ENCODE measurements at places on chromosomes 3 and 15. TPM values are rescaled to one million over a fixed set of nuclear protein-coding genes. Genes with fewer than 3 reads are reported as not detected.
A peak's percentile ranks its signal among the peaks of the same experiment; 100 is the strongest.

ARHGEF26 gene
- total RNA-seq, result not detected

- H3K27ac ChIP-seq, result no peak overlapping the region
- H3K27me3 ChIP-seq, result no peaks in the 10 kb centered on the region
- no peaks in the 10 kb centered on the region for H3K4me1 ChIP-seq
- no peak overlapping the region for H3K4me3 ChIP-seq
Observed at GRCh38 chr3:100159331-100160153, 45.2 kb upstream of the FILIP1L start.

GRCh38 chr15:40092979-40093869 lies 15.5 kb downstream of the BMF start:
- DNase-seq, result peak; percentile 70
- H3K27me3 ChIP-seq, result no peaks in the 10 kb centered on the region
- peak overlapping the region; percentile 39 for H3K4me3 ChIP-seq
- peaks cover 33% of the 10 kb centered on the region for H3K36me3 ChIP-seq

DNA sequence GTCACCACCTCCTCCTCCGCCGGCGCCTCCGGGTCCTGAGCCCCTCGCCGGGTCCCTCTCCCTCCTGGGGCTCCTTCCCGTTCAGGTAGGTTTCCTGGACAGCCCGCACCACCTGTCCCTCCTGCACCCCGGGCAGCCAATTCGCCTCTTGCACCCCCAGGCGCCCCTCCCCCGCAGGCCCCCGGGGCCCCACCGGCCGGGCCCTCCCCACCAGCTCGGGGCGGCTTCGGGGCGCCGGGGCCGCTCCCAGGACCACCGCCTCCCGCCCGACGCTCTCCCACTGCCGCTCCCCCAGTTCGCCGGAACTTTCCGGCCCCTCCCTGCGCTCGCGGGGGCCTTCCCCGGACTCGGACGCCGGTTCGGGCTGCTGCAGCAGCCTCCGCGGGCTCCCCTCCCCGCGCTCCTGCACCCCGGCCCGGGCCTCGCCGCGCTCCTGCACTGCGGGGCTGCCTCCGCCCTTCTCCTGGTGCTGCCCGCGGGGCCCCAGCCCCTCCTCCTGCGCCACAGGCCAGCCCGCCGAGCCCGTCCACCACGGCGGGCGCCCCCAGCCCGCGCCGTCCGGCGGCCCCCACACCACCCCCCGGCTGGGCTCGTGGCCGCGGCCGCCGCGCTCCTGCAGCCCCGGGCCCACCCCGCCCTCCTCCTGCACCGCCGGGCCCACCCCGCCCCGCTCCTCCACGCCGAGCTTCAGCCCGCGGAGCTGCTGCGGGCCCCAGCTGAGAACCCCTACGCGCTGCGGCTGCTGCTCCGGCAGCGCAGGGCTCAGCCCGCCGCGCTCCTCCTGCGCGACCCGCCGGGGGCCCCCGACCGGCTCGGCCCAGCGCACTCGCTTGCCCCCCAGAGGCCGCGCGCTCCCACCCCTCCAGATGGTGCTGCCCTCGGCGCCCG lies 587 bp upstream of the TNK2 start:
- peaks cover 48% of the 10 kb centered on the region for H3K4me1 ChIP-seq
- no peaks in the 10 kb centered on the region for H3K36me3 ChIP-seq
- DNase-seq, result peak; percentile 62
- peak overlapping the region; percentile 66 for H3K4me3 ChIP-seq

- peaks cover 28% of the 10 kb centered on the region for H3K36me3 ChIP-seq
- no peak overlapping the region for H3K27ac ChIP-seq
- no peak for DNase-seq
- H3K4me3 ChIP-seq, result no peak overlapping the region
- no peaks in the 10 kb centered on the region for H3K4me1 ChIP-seq
- H3K27me3 ChIP-seq, result no peaks in the 10 kb centered on the region
Observed at GRCh38 chr3:129261894-129262293, 12.5 kb downstream of the COPG1 start.

- H3K27ac ChIP-seq, result no peak overlapping the region
- H3K4me1 ChIP-seq, result no peaks in the 10 kb centered on the region
- DNase-seq, result no peak
Observed at GRCh38 chr3:46574243-46574646, 8.1 kb upstream of the LRRC2 start.

GRCh38 chr3:184186902-184187207 lies 856 bp downstream of the ABCF3 start:
- H3K4me3 ChIP-seq, result peak overlapping the region; percentile 97
- no peak overlapping the region for H3K27ac ChIP-seq
- peaks cover 65% of the 10 kb centered on the region for H3K36me3 ChIP-seq
- H3K4me1 ChIP-seq, result peaks cover 17% of the 10 kb centered on the region
- H3K27me3 ChIP-seq, result no peaks in the 10 kb centered on the region
- DNase-seq, result no peak

DNA sequence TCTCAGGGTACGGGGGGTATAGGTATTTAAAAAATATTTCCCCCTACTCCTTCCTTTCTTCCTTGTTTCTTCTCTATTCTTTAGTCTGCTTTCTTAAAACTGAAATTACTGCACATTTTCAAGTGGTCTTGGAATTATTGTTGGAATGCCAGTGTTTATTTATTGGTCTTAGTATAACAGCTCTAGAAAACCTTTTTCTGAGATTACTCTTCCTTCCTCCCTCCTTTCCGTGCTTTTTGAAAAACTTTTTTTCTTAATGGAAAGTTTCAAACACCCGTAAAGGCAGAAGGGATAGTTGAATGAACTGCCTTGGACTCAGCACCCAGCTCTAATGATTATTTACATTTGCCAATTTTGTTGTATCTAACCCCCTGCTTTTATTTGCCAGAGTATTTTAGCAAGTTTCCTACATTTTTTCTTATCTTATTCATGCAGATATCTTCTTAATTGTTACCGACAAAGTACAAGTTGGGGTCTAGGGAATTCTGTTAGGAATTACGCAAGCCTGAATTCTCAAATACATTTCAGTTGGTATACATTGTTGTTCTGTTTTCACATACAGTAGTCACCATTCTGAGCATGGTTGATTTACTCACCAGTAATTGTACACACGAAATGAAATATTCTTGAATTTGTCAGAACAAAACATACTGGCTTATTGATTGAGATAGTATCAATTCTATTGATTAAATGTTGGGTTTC lies 36.2 kb downstream of the KAT2B start:
- H3K4me3 ChIP-seq, result no peak overlapping the region
- no peaks in the 10 kb centered on the region for H3K27me3 ChIP-seq
- DNase-seq, result no peak
- H3K27ac ChIP-seq, result no peak overlapping the region

GRCh38 chr15:26453914-26454313 lies 319.0 kb downstream of the GABRB3 start:
- no peak overlapping the region for H3K27ac ChIP-seq
- H3K27me3 ChIP-seq, result no peaks in the 10 kb centered on the region
- no peaks in the 10 kb centered on the region for H3K4me1 ChIP-seq
- DNase-seq, result no peak
